ENCODE measurements at places on chromosomes 2 and 18. TPM values are rescaled to one million over a fixed set of nuclear protein-coding genes. Genes with fewer than 3 reads are reported as not detected.

Gene COBLL1
- 15.8 TPM for total RNA-seq

Gene MALT1
- 20.0 TPM for total RNA-seq

Gene SCN2A
- total RNA-seq, result 0.64 TPM

Gene CTDP1
- 14.7 TPM for total RNA-seq

Gene ACMSD
- not detected for total RNA-seq

Gene COL5A2
- 160 TPM for total RNA-seq

Gene TMEM247
- total RNA-seq, result not detected

Gene GPR35
- 0.75 TPM for total RNA-seq

Gene CHPF
- 85.6 TPM for total RNA-seq

Gene IFT172
- total RNA-seq, result 6.3 TPM

Gene LOXHD1
- not detected for total RNA-seq

Gene C2orf80
- total RNA-seq, result not detected

Gene SERPINB4
- not detected for total RNA-seq

Gene SMCHD1
- total RNA-seq, result 26.6 TPM

Gene DOK6
- 8.6 TPM for total RNA-seq

Gene UGT1A5
- not detected for total RNA-seq

Gene DNAH7
- total RNA-seq, result 0.02 TPM

Gene BOK
- 1.2 TPM for total RNA-seq

Gene CMPK2
- 4.8 TPM for total RNA-seq

Gene DSC3
- total RNA-seq, result 0.02 TPM

Gene RAD51AP2
- 0.02 TPM for total RNA-seq

Gene SLC5A6
- 22.6 TPM for total RNA-seq

Gene KLHL41
- not detected for total RNA-seq

Gene ZNF514
- 5.4 TPM for total RNA-seq

Gene HOXD9
- 2.1 TPM for total RNA-seq

Gene LBH
- total RNA-seq, result 23.7 TPM

Gene CTAGE1
- not detected for total RNA-seq

Gene ACOXL
- total RNA-seq, result not detected

Gene ALPG
- not detected for total RNA-seq

Gene TCF4
- total RNA-seq, result 30.7 TPM

Gene CHRND
- total RNA-seq, result not detected

Gene C2orf15
- 3.8 TPM for total RNA-seq

Gene GPR155
- total RNA-seq, result 4.6 TPM

Gene SPDYA
- not detected for total RNA-seq

Gene ADCYAP1
- 0.47 TPM for total RNA-seq

Gene ORC4
- 115 TPM for total RNA-seq

Measured in H4 (cell line).